ENCODE measurements at places on chromosomes 13 and 19.
A peak's percentile ranks its signal among the peaks of the same experiment; 100 is the strongest.

GRCh38 chr13:73273745-73274144, 214.9 kb downstream of the KLF5 start:
- peak; percentile 89 for DNase-seq

DNA sequence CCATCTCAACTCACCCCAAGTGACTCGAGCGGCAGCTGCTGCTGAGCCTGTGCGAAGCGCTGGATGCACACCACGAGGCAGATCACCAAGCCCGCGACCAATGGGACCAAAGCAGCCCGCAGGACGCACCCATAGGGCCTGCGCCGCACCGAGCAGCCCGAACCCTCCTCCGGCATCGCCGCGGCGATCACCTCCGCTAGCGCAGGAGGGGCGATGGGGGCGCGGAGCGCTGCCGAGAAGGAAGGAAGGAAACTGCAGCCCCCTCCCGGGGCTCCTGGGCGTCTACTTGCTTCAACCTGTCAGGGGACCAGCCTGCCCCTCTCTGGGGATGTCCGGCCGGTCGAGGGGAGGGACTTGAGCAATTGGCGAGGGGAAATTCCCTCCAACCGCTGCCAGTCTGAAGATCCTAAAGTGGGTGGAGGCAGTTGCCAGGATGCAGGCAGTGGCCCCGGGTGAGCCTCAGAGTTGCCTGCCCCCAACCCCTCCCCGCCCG, at the start of gene CD70:
Gene CD70, minus strand, starts transcription at position 324 of the 493 bp plus-strand sequence. Its CDS starts 148 bp downstream, at position 176.
- no peak for DNase-seq

GRCh38 chr13:49373716-49374115, 70.1 kb downstream of the CAB39L start:
- peak; percentile 42 for DNase-seq

- no peak for DNase-seq
Measured at GRCh38 chr13:18946738-18947137, 234.9 kb downstream of the TUBA3C start.

DNA sequence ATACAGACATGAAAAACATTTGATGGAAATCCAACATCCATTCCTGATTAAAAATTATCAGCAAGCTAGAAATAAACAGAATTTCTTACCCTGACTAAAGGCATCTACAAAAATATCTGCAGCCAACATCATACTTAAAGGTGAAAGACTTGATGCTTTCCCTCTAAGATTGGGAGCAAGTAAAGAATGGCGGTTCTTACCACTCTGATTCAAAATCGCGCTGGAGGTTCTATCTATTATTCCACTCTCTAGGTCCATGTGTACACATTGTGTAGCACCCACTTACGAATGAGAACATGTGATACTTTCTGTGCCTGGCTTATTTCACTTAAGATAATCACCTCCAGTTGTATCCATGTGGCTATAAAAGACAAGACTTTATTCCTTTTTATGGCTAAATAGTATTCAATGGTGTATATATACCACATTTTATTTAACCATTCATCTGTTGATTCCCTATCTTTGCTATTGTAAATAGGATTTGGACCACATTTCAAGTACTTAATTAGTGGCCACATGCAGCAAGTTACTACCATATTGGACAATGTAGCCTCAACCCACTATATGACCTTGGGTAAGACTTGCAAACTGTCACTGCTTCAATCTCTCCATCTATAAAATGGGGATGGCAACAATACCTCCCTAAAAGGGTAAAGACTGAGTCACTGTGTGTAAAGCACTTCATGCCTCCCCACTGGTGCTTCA, 38.4 kb upstream of the CYP2A7 start:
- no peak for DNase-seq

DNA sequence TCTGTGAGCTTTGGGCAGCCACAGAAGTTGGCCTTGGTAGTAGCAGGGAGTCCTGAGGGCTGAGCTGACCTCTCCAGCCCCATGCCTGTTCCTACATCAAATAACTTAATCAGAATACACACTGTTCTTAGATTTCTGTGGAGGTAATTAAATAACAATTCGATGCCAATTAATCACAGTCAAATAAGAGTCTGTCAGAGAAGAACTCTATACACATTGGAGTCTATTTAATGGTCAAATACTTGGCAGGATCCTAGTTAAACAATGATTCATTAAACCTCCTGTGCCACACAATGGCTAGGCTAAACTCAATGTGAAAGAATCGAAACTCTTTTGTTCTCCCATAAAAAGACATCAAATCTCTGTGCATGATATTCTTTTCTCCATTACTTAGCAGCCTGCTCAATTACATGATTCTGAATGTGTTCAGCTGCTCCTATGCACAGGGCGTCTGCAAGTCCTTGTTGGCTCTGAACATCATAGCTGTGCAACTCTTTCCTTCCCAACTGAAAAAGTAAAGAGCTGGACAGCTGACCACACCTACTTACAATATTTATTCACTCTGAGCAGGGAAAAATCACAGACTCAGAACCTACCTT, 173.1 kb downstream of the ABCC4 start:
- DNase-seq: no peak

DNA sequence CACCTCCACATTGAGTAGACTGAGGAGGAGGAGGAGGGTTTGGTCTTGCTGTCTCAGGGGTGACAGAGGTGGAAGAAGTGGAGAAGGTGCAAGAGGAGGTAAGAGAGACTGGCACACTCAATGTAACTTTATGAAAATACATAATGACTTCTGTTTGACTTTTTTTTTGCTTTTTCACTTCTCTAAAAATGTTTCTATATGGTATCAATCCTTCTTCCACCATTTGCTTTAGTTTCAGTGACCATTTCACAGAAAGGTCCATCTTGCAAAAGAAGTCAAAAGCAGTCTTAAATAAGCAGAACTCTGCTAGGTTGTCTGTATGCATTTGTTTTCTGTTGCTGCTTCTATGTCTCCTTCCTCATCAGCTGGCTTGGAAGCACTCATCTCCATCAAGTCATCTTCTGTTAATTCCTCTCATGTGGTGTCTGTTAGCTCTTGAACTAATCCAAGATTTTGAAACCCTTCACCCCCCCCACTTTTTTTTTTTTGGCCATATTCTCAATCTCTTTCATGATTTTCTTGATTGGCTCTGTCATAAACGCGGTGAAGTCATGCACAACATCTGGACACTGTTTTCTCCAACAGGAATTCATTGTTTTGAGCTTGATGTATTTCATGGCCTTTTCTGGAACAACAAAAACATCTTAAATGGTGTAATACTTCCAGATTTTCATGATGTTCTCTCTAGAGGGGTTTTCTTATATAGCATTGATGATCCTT, 80.8 kb downstream of the KL start:
- no peak for DNase-seq

DNA sequence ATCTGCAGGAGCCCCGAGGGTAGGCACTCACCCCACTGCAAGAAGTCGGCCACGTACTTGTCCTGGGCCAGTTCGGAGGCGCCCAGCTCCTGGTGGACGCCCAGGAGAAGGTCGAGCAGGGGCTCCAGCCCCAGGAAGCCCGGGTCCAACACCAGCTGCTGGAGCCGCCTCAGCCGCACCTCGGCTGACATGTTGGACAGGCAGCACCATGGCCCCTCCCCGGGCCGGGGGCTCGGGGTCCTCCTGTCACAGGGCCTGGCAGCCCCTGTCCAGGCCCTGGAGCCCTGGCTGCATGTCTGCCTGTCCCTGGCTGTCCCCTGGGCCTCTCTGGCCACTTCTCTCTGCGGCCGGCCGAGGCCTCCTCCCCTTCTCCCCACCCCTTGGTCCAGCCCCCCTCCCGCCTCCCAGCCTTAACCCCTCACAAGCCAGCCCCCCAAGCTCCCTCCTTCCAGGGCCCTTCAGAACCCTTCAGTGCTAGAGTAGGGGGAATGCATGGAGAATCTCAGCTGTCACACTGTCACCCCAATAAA, at the start of gene DMPK:
Gene DMPK, minus strand, starts transcription at position 329 of the 530 bp plus-strand sequence. Its CDS starts 138 bp downstream, at position 191.
- DNase-seq: no peak

- peak; percentile 50 for DNase-seq
Measured at GRCh38 chr19:34096020-34096915, 76.0 kb upstream of the LSM14A start.

DNA sequence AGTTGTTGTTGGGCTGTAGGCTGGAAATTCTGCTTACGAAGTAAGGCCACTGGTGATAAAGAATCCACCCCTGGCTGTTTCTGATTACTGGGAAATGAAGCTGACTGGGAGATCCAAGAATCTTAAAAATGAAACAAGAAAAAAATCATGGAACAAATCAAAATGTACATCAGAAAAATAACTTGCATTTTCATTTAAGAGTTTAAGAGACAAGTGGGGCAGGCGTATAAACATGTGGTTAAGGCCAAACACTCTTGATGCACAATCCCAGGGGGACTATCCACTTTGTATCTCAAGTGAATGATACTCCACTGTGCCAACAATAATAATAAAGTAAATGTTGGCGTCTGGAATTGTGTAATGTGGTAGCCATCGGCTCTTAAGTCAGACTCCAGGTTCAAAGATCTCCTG, 24.6 kb downstream of the ZMYM5 start:
- peak; percentile 82 for DNase-seq

DNA sequence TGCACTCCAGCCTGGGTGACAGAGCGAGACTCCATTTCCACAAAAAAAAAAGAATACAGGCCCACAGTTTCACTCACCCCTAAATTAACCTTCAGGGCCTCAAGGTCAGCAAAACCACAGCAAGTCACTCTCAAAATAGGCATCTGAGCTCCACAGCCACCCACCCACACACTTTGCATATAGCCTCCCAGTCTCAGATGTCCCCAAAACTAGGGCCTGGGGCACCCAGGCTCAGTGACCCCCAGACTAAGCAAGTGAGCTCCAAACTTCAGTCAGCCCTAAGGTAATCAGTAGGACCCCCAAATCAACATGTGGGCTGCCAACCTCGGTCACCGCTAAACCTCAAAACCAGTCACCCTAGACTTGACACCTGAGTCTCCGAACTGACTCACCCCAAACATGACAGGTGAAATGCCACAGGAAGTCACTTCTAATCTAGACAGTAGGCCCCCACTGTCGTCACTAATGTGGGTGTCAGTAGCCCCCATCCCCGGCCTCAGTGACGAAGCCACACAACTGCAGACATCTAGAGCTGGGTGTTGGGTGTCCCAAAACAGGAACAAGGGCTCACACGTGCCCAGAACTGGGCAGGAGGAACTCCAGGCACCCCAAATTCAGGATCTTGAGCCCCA, 13.9 kb downstream of the RABAC1 start:
- DNase-seq: no peak

GRCh38 chr19:48090281-48090802, 20.3 kb downstream of the PLA2G4C start:
- no peak for DNase-seq

DNA sequence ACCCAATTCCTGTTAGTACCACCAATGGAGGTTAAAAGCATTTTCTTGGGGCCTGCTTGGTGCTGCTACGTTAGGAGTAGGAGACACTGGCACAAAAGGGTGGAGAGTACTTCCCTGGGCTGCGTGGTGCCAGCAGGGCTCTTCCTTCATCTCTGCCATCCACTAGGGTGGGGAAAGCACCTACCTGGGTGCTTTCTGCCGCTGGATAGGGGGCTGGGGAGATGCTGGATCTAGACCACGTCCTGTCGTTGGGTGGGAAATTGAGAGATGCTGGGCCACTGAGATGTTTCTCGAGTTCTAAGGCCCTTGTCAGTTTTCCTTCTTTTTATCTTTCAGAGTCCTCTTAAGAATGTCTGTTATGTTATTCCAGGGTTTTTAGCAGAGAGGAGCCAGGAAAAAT, 6.7 kb upstream of the FCGBP start:
- no peak for DNase-seq

GRCh38 chr13:28574617-28575142, 79.8 kb upstream of the FLT1 start:
- DNase-seq: peak; percentile 100

GRCh38 chr19:50553134-50553703, 15.0 kb downstream of the LRRC4B start:
- DNase-seq: no peak

DNA sequence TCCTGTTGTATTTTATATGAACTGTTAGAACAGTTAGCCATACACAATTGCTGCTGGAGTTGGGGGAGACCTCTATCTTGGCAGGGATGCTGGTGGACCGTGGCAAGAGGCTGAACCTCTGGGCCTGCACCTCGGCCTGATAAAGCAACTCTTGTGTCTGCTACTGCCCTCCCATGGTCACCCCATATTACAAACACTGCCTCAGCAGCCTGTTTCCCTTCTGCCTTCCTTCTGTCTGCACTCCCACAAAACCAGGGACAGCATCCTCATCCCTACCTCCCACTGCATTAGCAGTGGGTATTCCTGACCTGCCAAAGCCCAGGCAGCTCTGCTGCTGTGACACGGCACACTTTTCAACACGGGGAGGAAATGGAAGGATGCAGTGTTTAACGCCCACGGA, 456.4 kb downstream of the FGF14 start:
- DNase-seq: no peak

DNA sequence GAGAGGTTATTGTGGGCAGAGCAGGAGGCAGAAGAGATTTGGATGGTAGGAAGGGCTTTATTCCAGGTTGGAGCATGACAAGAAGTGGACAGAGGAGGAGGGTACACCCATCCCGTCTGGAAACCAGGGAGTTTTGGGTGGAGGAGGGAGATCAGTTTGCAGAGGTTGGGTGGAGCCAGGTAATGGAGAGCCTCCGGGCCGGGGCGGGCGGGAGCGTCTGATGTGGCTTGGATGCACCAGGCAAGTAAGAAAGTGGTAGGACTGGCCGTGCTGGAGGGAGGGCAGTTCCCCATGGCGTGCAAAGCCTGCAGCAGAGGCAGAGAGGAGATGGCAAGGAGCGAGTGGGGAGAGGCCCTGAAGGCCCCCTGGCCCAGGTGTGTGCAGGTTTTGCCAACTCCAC, 10.9 kb downstream of the IGFLR1 start:
- DNase-seq: no peak

GRCh38 chr13:24684600-24684998, 4.4 kb downstream of the ATP12A start:
- DNase-seq: no peak

- DNase-seq: no peak
Measured at GRCh38 chr13:112160558-112160957, 93.6 kb downstream of the SOX1 start.

GRCh38 chr19:2055931-2056836, 5.1 kb upstream of the MKNK2 start:
- DNase-seq: peak; percentile 64

- no peak for DNase-seq
Measured at GRCh38 chr19:40274585-40275544, 10.3 kb downstream of the AKT2 start.

DNA sequence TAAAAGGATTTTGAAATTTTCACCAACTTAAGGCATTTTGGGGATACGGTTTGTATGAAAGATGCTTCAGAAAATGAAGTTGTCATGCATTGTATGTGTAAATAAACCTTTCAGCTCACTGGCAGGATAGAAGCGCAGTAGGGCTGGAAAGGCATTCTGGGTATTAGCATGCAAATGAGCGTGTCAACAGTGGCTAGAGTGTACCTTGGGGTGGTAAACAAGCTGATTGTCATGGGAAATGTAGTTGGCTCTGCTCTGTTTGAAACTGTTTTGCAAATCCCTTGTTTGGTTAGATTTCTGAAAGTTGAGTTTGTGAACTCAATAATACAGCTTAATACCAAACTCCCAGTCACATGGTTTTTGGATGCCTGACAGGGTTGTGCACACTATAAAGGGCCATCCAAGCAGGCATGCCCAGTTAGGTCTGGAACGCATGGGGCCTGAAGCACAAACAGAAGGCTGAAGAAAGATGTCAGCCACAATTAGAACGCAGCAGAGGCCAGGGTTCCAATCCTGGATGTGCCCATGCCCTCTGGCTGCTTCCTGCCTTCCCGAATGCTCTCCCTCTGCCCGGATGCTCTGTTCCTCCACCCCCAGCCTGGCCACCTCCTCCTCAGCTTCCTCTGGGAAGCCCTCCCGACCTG, 14.6 kb downstream of the GSX1 start:
- no peak for DNase-seq

- DNase-seq: no peak
Measured at GRCh38 chr13:29507356-29507755, 88.1 kb downstream of the SLC7A1 start.
